T-helper 1 cell (primary cell): ENCODE measurements at places on chromosomes 7 and 10.

- no peak for DNase-seq
Observed at GRCh38 chr10:108014902-108015177, 850.3 kb upstream of the SORCS1 start.

DNA sequence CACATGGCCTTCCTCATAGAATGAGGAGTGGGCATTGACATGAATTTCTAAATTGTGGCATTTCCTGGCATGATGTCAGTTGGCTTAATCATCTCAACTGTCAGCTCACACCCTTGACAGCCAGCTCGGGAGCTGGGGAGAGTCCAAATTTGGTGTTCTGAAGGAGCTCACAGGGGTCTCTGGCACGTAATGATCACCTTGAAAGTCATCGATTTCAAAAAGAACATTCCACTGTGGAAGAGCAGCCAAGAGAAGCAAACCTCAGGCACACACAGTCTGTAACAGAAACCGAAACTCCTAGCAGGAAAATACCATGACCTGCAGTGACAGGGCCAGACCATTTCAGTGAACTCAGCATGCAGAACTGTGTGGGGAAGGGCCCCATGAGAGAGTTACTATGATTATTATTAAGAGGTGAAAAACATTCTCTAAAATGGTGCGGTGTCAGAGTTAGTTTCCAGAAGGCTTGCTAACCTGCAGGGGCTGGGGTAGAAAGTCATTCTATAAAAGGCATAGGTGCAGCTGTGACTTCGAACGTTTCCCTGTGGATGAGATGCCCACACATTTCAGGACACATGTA lies 26.4 kb upstream of the KLF6 start:
- DNase-seq, result peak; percentile 81

DNA sequence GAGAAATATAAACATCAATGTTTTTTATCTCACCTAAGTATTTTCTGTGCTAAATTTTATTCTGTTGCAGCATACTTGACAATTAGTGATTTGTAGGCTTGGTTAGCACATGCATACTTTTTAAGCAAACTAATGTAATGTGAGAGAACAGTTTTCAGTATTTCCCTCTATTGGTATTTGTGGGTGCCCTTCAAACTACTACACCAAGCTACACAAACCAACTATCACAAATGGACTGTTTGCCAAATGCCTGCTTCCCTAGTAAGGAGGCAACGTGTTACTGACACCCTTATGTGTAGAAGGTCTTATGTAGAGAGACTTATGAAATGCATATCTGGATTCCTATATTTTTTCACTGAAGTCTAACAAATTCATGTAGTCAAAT lies 98.4 kb upstream of the FZD1 start:
- no peak for DNase-seq

- DNase-seq, result no peak
Observed at GRCh38 chr7:108234281-108234680, 104.1 kb upstream of the LAMB4 start.

DNA sequence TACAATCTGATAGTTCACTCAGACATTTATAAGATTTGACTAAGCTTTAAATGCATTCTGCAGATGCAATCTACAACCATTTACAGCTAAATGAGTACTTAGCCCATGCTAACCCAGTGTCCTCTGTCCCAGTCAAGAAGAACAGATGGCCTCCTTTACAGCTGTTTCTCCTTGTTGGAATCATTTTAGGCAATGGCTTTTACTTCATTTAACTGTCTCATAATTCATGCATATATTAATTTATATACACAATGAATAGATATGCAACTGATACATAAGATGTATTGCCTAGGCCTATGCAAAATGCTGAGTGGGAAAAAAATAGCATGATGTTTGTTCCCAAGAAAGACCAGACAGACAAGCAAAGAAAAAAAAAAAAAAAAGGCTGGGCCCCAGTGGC lies 82.2 kb downstream of the TSPAN12 start:
- no peak for DNase-seq
